ENCODE measurements at places on chromosomes 4 and X.

- no peak for DNase-seq
These were observed 60.1 kb upstream of the PLAC1 start for GRCh38 chrX:134718105-134718965.

DNA sequence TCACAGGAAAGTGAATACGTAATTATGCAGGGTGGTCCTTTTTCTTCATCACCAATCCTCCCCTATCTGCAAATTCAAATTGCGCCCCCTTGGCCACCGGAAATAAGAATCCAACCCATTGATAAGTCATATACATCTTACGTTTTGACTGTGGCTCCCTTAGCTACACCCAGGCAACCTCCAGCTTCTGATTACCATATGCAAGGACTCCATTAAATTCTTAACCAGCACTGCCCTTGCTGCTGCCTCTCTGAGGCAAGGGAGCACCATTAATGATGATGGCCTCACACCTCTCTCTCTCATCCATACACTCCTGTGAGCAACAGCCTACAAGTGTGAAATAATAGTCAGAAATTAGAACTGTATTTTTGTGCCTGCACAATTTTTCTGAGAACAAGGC, 106.0 kb upstream of the NOCT start:
- DNase-seq, result no peak

GRCh38 chr4:80613470-80613869, 277.9 kb downstream of the CFAP299 start:
- no peak for DNase-seq

DNA sequence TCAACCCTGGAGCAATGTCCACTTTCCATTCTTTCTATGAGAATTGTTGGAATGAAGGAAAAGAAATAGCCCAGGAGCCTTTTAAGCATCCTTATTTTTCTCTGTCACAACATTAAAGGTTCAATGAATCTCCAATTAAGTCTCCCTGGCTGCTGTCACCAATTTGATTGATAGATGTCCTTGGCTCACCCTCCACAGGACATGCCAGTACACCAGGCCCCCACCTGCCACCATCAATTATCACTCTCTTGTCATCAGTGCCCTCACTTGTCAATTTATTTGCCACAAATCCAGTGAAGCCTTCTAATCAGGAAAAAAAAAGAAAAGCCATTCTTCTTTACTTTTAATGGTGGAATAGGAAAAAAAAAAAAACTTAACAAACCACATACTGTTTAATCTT, 453.6 kb downstream of the CENPC start:
- no peak for DNase-seq

GRCh38 chrX:153592966-153593688, 5.8 kb downstream of the CCNQ start:
- no peak for DNase-seq

- DNase-seq, result no peak
These were observed 344.3 kb downstream of the BCOR start for GRCh38 chrX:39753293-39753996.
